ENCODE measurements at places on chromosomes 13 and 19.

DNA sequence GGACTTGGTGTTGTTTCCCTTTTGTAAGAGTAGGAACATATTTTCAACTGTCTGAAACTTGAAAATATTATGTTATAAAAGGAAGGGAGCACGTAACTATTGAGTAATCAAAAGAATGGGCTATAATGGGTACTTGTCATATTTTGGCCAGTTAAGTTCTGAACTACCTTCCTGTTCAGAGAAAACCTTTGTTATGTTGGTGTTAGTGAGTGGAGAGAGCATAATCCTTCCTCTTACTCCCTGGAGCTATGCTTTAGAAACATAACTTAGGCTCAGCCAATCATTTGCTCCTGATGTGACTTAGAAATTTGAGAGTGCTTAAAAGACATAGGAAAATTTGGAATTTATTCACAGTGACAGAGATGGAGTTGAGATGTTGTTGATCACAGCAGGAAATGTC is 482.5 kb upstream of the SPRY2 start:
- DNase-seq = no peak

DNA sequence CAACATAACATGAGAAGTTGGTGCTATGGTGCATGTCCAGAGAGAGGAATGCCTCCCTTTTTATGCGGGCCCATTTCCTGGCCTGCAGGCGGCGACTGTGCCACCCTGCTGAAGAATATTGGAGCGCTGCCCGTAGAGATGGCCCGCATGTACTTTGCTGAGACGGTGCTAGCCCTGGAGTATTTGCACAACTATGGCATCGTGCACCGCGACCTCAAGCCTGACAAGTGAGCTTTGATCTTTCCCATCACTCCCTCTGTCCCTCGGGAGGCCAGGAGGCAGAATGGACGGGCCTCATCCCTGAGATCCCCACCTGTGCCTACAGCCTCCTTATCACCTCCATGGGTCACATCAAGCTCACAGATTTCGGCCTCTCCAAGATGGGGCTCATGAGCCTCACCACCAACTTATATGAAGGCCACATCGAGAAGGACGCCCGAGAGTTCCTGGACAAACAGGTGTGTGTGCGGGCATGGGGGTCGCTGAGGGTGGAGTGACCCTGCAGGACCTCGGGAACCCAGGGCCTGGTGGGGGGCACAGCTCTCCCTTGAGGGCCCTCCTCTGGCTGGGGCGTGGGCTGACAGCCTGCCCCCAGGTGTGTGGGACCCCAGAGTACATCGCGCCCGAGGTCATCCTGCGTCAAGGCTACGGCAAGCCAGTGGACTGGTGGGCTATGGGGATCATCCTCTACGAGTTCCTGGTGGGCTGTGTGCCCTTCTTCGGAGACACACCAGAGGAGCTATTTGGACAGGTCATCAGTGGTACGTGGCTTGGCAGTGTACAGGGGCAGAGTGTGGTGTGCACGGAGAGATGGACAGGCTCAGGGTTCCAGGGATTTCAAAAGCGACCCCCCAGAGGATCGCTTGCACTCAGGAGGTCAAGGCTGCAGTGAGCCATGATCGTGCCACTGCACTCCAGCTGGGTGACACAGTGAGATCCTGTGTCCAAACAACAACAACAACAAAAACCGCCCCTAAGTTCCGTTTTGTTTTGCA is 16.2 kb downstream of the DNASE2 start:
- DNase-seq = no peak

GRCh38 chr13:25869941-25870340 is 181.9 kb downstream of the SHISA2 start:
- no peak for DNase-seq

- DNase-seq = no peak
Measured at GRCh38 chr19:10744253-10744798, 26.4 kb downstream of the DNM2 start.

- no peak for DNase-seq
Measured at GRCh38 chr13:112754281-112755025, 64.6 kb downstream of the ATP11A start.

GRCh38 chr13:85194482-85194881 is 604.7 kb downstream of the SLITRK6 start:
- no peak for DNase-seq

DNA sequence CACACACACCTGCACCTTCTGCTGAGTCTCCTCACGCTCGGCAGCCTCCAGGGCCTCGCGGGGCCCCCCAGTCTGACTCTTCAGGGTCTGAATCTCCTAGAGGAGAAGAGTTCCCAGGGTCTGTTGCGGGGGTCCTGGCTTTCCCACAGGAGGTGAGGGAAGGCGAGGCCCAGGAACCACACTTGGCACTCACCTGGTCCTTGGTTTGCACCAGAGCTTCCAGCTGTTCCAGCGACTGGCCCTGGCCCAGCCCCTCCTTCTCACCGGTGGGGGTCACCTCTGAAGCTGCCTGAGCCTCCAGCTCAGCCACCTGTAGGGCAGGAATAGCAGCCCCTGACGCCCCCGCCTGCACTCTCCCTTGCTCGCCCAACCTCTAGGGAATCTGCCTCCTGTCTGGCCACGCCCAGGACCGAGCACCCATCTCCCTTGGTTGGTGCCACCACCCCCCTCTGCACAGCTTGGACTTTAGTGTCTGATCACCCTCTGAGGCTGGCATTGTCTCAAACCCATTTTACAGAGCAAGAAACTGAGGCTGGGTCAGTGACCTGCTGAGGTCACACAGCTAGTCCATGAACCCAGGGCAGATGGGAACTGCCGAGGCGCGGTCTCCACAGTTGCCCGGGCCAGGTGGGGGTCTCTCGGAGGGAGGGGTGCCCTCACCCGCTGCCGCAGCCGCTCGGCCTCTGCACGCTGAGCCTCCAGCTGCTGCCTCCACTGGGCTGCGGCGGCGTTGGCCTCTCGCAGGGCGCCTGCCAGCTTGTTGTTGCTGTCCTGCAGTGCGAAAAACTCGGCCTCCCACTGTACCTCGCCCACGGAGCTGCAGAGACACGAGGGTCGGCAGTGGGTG is 9.5 kb downstream of the HOMER3 start:
- DNase-seq = no peak

DNA sequence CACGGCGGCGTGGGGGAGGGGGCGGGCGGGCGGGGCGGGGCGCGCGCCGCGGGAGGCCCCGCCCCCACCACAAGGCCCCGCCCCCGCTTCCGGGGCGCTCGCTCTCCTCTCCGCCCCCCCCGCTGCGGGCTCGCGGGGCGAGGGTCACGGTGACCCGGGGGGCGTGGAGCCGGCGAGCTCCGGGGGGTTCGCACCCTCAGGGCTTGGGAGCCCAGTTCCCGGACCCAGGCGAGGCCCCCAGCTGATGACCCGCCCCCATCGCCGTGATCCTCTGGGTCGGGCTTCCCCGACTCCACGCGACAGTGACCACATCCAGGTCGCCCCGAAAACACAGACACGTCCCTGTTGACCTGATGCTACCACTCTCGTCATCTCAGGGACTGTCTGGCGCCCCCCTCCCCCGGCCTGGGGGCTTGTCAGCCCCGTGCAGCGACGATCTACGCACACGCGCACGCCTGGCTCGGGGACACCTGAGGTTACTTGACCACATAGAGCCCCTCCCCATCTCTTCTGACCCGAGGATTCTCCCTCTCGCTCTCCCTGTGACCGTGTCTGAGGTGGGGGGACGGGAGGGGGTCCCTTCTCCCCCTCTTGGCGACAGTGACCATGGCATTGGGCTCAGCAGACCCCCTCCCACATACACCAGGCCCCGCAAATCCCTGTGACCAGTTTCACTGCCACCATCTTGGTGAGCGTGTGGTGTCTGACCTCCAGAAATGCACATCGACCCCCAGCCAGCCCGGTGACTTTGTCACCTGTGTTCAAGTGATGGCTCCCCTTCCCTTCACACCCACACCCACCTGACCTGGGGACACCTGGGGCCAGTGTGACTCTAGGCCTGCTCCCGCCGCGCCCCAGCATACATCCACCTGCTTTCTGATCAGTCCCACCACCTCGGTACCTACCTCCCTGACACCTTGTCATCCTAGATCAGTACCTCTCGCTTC is 670 bp downstream of the MAP2K7 start:
- DNase-seq = no peak

GRCh38 chr13:50514249-50514648 is 329.2 kb downstream of the DLEU7 start:
- no peak for DNase-seq

DNA sequence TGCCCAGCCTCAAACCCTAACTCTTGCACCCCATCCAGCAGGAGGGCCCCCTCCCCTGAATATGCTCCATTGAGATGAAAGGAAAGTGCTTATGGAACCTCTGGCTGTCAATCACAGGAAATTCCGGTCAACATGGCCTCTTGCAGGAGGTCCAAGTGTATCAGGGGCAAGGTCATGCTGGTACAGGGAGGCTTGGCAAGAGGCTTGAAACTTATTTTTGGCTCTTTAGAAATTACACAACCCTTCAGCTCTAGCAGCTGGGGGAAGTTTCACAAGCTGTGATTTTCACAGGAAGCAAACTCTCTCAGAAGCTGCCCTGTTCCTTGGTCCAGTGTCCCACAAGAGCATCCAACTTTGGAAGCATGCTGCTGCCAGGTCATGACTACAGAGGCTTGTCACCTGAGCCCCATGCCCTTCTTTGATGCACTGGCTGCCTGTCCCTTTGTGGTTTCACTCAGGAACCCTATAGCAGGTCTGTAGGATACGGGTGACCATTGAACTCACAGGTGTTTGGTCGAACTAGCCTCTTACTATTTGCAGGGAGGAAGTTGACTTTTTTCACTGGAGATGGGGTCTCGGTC is 8.4 kb downstream of the ASF1B start:
- no peak for DNase-seq

DNA sequence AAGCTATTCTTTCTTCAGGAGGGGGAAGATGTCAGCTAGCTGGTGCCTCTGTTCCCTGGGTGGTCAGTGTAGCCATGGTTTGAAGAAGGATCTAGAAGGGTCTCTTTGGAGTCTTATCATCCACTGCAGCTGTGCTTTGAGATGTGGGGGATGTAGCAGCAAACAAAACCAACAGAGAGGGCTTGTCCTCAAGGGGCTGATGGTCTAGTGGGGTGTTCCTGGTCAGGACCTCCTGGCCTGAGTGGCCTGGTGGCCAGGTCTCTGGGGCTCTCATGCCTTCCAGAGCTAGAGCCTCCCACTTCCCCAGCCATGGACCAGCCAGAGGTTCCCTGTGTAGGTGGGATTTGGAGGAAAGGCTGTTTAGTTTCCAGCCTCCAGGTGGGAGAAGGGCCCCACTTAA is 40.3 kb downstream of the LYL1 start:
- no peak for DNase-seq

DNA sequence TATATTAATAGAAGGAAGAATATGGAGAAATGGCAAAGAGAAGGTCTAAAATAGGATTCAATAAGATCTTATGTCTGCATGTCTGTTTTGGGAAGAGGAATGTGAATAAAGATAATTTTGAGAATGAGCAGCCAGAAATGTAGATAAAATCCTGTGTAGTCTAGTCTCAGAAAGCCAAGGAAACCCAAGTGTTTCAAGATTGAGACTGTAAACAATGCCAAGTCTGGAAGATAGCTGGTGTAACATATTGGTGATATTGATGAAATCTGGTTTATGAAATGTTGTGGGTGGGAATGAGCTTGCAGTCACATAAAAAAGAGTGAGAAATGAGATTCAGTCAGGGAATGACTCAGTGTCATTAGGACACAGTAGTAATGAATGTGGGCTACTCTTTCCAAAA is 1180.3 kb upstream of the PCDH20 start:
- DNase-seq = no peak

- DNase-seq = no peak
Measured at GRCh38 chr13:102399791-102400674, 1.8 kb downstream of the FGF14 start.

GRCh38 chr19:38430931-38431330 is 2.6 kb upstream of the RYR1 start:
- no peak for DNase-seq

DNA sequence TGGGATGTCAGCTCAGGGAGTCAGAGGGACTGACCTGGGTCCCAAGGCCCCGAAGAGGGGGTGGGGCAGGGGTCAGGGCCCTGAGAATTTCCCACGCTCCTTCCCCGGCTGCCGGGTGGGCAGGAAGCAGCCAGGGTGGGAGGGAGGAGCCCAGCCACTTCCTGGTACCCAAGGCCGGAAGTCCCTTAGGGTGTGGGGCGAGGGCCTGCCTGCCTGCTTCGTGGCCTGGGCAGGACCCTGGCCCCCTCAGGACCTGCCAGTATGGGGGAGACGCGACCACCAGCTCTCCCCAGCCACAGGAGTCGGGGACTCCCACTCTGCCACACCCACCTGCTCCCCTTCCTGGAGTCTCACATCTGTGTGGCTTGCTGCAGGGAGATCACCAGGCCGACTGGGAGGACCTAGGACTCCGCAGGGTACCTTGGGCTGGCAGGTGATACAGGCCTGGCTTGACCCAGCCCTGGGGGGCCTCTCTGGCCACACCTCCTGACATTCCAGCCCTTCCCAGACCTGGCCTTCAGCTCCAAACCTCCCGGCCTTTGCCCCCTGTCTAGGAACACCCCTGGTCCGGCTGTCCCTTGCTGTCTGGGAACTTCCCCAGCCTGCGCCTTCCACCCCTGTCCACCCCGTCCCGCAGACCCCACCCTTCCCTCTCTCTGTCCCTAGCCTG is 9.8 kb upstream of the CIRBP start:
- no peak for DNase-seq

DNA sequence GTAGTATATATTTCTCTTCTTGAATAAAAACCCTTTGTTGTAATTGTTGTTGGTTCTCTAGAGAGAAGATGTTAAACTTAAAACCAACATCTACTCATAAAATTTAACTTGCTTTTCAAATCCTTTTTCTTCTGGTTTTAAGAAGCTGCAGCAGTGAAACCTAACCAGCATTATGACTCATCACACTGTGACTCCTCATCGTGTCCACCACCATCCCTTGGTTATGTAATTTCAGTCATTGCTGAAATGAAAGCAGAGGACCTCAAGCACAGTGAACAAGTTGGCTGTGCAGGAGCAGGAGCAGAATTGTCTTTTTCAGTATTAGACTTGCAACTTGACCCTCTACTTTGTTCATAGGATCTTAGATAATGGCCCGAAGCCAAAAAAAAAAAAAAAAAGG is 64.9 kb upstream of the HTR2A start:
- no peak for DNase-seq

DNA sequence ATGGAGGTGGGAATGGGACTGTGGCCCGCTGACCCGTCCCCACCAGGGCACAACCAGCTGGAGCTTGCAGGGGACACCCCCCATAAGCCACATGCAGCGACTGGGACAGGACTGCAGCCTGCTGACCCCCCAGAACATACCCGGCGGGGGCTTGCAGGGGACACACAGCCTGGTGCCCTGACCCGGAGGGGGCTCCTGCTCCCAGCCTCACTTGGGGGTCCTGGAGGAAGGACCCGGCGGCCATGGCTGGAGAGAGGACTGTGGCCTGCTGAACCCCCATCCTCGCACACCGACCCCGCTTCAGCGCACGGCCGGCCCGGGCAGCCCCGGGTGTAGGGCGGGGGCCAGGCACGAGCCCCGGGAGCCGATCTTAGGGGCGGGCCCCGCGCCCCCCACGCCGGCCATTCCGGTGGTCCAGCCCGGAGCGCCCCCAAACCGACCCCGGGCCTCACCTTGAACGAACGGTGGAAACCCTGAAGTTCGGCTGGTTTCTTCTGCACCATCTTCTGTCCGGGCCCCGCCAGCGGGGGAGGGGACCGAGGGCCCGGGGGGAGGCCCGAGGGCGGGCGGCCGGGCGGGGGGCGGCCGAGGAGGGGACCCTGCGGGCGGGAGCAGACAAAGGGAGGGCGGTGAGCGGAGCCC is 574 bp downstream of the MKNK2 start:
- no peak for DNase-seq
